ENCODE measurements at places on chromosomes 11 and 22.

DNA sequence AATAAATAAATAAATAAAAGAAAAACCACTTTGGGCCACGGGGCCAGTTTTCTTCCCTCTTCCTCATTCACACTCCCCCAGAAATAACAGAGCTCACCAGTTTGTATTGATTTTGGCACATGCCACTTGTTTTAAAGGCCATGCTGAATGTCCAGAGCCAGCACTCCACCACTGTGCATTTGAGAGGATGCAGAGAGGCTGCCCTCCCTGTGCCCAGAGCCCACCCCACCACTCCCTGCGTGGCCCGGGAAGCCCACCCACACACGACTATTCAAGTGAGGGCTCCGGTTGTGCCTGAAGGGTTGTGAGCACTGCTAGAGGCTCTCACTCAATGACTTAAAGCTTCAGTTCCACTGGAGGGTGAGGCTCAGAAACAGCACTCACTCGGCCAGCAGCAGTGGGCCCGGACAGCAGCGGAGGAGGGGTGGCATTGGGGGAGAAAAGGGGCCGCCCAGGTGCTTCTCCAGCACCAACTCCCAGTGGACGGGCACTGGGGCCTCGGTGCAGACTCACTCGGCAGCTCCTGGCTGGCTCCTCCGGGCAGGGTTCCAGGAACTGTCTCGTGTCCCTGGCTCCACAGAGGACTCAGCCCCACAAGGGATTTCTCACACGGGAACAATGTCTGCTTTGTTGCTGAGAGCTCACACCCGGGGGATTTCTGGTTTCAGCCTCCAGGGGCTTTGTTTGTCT, 112.7 kb downstream of the SHANK2 start:
- DNase-seq: no peak

- no peak for DNase-seq
Measured at GRCh38 chr11:62611705-62612365, 740 bp downstream of the EML3 start.

GRCh38 chr22:27045103-27045947, 387.9 kb downstream of the MIAT start:
- no peak for DNase-seq

DNA sequence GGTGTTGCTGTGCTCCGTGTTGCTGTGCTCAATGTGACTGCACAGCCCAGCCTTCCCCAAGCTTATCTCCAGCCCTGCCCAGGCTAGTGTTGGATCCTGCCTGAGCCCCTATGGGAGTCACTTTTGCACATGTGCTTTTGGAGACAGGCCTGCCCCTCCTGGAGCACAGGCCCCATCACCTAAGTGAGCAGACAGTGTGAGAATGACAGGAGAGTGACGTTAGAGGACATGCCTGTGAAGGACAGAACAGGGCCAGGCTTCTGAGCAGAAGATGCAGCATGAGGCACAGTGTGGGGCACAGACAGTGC, 36.6 kb upstream of the SUSD2 start:
- DNase-seq: no peak

DNA sequence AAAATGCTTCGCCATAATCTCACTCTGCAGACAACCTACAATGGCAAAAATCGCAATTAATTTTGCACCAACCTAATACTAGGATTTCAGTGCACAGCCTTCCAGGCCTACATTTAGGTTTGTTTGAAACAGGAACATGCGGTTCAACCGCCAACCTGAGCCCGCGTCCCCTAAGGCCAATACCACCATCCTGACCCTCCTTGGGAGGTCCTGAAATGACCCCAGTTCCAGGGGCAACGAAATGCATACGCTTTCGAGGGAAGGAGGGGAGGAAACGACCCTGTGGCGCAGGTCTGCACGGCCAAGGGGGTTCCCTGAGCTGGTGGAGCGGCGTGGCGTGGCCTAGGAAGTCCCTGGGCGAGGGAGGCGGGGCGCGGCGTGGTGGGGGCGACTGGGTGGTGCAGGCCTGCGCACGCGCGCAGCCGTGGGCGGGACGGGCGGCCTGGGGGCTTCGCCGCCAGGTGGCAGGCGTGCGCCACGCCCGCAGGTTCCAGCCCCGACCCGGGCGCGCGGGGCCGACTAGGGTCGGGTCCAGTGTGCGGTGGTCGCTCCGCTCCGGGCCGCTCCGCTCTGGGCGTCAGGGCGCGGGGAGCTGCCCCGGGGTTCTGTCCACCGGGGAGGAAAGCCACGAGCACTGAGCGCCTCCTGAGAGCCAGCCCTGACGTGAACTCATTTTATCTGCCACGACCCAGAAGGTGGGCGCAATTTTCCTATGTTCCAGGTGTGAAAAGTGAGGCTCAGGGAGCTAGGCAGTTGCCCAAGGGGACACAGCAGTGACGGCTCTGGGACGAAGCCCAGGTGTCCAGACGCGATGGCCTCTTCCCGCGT, 94.1 kb downstream of the SWAP70 start:
- peak; percentile 86 for DNase-seq

DNA sequence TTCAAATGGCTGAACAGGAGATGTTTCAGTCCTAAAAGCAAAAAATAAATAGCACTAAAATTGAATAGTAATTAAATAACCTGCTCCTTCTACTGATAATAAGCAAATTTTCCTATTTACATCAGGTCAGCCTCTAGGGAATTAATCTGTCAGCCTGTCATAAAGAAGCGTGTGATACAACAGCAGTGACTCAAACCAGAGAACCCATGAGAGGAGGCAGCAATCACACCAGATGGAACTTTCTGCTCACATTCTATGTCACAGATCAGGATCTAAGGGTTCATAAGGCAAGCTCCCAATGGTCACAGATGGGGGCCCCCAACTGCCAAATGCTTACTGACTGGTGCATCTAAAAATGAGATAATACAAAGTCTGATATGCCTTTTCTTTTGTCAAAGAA, 41.1 kb downstream of the RBFOX2 start:
- no peak for DNase-seq

DNA sequence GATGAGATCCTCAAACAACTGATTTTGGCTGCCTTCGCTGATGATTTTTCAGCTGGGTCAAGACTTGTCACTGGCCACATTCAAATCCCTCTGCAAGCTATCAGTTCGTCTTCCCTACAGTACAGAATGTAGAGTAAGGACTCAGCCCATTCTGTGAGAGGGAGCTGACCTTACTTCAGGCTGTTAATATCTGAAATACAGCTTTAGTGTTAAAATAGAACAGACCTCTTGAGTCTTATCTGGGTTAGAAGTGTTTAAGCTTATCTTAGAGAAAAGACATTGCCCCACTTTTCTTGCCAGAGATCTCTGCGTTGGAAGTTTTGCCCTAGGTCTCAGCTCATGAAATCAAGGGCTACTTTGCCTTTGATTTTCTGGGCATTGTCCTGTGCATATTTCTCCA, 383.4 kb upstream of the LARGE1 start:
- no peak for DNase-seq

- DNase-seq: no peak
Measured at GRCh38 chr11:62217191-62217748, 8.8 kb downstream of the SCGB2A1 start.

GRCh38 chr11:60867871-60868681, 734 bp downstream of the ZP1 start:
- DNase-seq: no peak

DNA sequence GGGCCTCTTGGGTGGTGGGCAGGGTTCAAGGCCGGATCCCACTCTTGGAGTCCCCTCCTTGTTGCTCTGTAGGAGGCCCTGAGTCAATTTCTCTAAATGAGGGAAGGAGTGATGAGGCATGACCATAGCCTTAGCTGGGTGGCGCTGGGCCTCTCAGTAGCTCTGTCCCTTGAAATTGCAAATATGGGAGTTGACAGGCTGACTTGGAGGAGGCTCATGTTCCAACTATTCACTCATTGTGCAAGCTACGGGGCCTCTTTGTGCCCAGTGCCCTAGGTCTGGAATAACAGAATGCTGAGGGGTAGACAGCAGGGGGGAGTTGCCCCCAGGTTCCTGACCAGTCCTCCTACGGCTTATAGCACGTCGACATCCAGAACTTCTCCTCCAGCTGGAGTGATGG, 8.0 kb downstream of the SELENOM start:
- DNase-seq: no peak

- DNase-seq: peak; percentile 67
Measured at GRCh38 chr22:50341977-50342650, 1.0 kb upstream of the PPP6R2 start.

DNA sequence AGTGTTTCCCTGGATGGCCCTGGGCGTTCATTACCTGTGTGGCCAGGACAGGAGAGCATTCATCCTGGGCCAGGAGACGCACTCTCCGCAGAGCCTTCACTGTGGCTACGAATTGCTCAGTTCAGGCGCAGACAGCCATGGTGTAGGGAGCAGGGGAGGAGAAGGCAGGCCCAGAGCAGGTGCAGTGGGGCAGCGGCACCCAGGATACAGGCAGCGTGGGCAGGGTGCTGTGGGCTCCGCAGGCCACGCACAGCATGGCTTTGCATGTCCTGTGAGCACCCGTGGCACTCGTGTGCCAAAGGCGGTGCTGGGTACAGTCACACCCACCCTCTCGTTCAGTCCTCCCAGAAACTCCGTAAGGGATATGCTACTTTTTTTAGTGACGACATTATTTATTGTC, 124.2 kb upstream of the B3GAT1 start:
- DNase-seq: no peak

DNA sequence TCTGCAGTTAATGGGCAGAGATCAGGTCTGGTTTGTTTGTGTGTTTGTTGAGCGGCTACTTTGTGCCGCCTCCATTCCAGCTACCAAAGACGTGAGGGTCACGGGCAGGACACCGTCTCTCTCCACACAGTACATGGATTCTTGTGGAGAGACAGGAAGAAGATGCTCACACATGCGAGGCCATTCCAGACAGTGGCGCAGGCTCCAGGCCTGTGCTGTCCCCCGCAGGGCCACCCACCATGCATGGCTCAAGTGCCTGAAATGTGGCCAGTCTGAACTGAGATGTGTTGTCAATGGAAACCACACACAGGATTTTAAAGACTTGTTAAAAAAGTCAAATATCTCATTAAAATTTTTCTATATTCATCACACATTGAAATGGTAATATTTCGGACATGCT, 848.3 kb downstream of the TBC1D22A start:
- no peak for DNase-seq

- no peak for DNase-seq
Measured at GRCh38 chr22:30182815-30183214, 63.7 kb downstream of the LIF start.

- DNase-seq: no peak
Measured at GRCh38 chr11:96815236-96815635, 425.4 kb downstream of the JRKL start.
